Activated naive CD8-positive, alpha-beta T cell treated with anti-CD3 and anti-CD28 coated beads for 36 hours (primary cell): ENCODE measurements at places on chromosomes 1 and 21.

DNA sequence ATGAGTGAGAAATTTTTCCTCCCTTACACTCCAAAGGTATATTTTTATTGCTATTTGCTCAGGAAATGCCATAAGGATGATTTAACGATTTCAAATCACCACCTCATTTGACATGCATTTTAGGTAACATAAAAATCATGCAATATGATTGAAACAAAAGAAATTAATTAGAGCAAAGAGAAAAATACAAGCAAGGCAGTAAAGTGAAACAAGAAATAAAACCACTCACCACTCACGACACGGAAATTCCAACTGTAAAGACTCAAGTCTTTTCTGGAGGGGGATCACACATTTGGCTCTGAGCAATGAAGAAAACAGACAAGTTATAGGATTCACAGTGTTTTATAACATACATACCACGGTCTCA is 86.8 kb upstream of the ARHGAP29 start:
- H3K36me3 ChIP-seq, result no peaks in the 10 kb centered on the region
- peaks cover 45% of the 10 kb centered on the region for H3K27me3 ChIP-seq
- H3K4me3 ChIP-seq, result no peak overlapping the region
- H3K27ac ChIP-seq, result no peak overlapping the region

GRCh38 chr1:228213917-228214808 is 6.3 kb downstream of the OBSCN start:
- no peaks in the 10 kb centered on the region for H3K27me3 ChIP-seq
- peak overlapping the region; percentile 29 for H3K27ac ChIP-seq
- peak; percentile 38 for DNase-seq

DNA sequence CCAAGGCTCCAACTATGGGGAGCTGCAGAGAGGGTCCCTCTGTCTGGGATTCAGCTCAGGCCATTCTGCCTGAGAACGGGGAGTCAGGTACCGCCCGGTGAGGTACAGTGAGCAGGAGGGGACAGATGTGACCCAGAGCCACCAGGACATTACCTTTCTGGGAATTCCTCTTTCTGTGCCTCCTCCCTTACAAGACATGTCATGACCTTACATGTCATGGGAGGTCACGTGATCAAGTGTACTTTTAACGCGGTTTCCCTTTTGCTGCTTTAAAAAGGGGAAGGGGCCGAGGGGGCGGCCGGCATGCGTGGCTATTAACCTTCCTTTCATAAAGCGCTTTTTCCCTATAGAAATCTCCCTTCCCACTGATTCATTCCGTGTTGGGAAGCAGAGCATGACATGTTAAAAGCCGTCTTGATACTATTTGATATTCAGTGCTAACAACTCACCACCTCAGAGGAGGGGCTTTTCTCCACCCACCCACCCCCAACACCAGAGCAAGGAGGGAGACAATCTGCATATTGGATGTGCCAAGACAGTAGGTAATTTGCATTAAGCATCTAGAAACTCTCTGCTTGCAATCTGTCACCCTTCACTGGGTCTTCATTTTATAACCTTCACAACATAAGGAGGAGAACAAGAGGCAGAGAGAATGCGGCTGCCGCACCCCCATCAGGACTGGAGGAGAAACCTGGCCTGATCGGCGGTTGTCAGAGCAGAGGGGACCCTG is 113.6 kb upstream of the VAMP3 start:
- H3K27ac ChIP-seq, result no peak overlapping the region
- no peaks in the 10 kb centered on the region for H3K36me3 ChIP-seq
- H3K27me3 ChIP-seq, result no peaks in the 10 kb centered on the region
- DNase-seq, result no peak

DNA sequence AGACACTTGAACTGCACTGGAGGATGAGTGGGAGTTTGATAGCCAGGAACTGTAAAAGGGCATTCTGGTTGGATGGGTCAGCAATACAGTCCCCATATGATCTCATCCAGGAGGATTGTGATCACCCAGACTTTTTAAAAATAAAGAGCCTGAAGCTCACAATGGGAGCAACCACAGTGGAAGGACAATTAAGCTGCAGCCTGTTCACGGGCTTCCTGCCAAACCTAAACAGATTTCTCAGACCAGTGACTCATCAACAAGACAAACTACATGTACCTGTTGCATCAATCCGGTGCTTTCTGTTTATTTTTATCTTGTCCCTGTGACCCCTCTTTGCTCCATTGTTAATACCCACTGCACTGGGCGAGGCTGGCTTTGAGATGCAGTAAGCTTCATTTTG is 52.3 kb downstream of the PAPPA2 start:
- H3K27ac ChIP-seq, result no peak overlapping the region
- no peaks in the 10 kb centered on the region for H3K36me3 ChIP-seq
- no peaks in the 10 kb centered on the region for H3K27me3 ChIP-seq
- H3K4me1 ChIP-seq, result no peaks in the 10 kb centered on the region
- no peak overlapping the region for H3K4me3 ChIP-seq

- no peaks in the 10 kb centered on the region for H3K4me1 ChIP-seq
- H3K36me3 ChIP-seq, result no peaks in the 10 kb centered on the region
- peaks cover 11% of the 10 kb centered on the region for H3K27me3 ChIP-seq
- no peak overlapping the region for H3K4me3 ChIP-seq
- DNase-seq, result no peak
Observed at GRCh38 chr1:184533049-184533448, 146.2 kb downstream of the C1orf21 start.

GRCh38 chr1:204896787-204897469 is 26.3 kb downstream of the NFASC start:
- no peaks in the 10 kb centered on the region for H3K4me1 ChIP-seq
- no peak overlapping the region for H3K4me3 ChIP-seq
- no peak for DNase-seq
- no peak overlapping the region for H3K27ac ChIP-seq
- H3K36me3 ChIP-seq, result no peaks in the 10 kb centered on the region

- H3K27me3 ChIP-seq, result no peaks in the 10 kb centered on the region
- no peak overlapping the region for H3K4me3 ChIP-seq
- H3K36me3 ChIP-seq, result no peaks in the 10 kb centered on the region
- DNase-seq, result no peak
- H3K4me1 ChIP-seq, result peaks cover 8% of the 10 kb centered on the region
- H3K27ac ChIP-seq, result no peak overlapping the region
Observed at GRCh38 chr1:56331207-56331891, 248.0 kb downstream of the PLPP3 start.

- no peaks in the 10 kb centered on the region for H3K36me3 ChIP-seq
- peak overlapping the region; percentile 58 for H3K4me3 ChIP-seq
Observed at GRCh38 chr1:186618401-186619170, 61.6 kb downstream of the PTGS2 start.

- H3K4me1 ChIP-seq, result no peaks in the 10 kb centered on the region
- H3K27ac ChIP-seq, result no peak overlapping the region
- H3K36me3 ChIP-seq, result no peaks in the 10 kb centered on the region
- peaks cover 3% of the 10 kb centered on the region for H3K27me3 ChIP-seq
Observed at GRCh38 chr1:55699228-55699627, 484.1 kb upstream of the USP24 start.

DNA sequence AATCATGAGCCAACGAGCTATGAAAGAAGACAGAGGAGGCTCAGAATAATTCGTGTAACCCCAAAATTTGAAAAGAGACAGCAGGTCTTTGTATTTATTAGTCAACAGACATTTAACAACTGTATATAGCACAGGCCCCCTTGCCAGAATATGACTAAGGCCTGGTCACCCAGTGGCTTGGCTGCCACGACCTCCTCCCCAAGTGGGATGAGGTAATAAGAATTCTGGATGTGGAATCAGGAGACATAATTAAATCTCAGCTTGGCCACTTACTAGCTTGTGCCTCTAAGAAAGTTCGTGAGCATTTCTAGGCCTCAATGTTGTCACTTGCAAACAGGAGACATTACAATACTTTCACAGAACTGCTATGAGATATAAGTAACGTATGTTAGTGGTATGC is 134.2 kb upstream of the TNFSF4 start:
- H3K27me3 ChIP-seq, result no peaks in the 10 kb centered on the region
- H3K27ac ChIP-seq, result no peak overlapping the region
- H3K4me1 ChIP-seq, result no peaks in the 10 kb centered on the region

DNA sequence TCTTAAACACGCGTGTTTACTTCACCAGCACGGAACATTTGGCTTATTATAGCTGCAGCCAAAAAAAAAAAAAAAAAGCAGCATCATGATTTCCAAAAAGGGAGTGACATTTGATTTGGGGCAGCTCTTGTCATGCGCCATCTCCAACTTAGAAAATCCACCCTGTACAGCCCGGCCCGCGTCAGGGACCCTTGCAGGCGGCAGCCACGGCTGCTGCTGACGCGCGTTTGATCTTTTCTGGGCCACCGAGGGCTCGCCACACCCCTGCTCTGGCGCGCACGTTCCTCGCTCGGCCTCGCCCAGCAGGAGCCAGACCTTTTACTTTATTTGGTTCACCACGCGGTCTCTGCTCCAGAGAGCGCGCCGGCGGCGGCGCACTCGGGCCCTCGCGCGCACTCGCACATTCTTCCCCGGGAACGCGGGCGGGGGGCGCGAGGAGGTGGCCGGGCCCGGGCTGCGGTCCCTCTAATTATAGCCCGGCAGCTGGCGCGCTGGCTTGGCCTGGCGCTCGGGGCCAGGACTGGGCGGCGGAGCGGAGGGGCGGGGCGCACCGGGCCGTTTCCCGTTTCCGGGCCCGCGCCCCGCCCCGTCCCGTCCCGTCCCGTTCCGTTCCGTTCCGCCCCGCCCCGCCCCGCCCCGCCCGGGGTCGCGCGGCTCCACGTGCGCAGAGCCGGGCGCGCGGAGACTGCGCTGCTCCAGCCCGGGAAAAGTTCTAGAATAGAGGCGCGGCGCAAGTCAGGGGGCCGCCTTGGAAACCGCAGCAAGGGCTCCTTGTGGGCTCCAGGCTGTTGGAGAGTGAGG is 10.2 kb downstream of the IRF2BP2 start:
- DNase-seq, result peak; percentile 83
- peak overlapping the region; percentile 95 for H3K27ac ChIP-seq
- peaks cover 54% of the 10 kb centered on the region for H3K4me1 ChIP-seq
- peak overlapping the region; percentile 82 for H3K4me3 ChIP-seq
- no peaks in the 10 kb centered on the region for H3K27me3 ChIP-seq

- peaks cover 5% of the 10 kb centered on the region for H3K4me1 ChIP-seq
- no peaks in the 10 kb centered on the region for H3K36me3 ChIP-seq
- no peak for DNase-seq
- H3K27ac ChIP-seq, result no peak overlapping the region
Observed at GRCh38 chr21:33643658-33644311, 1.5 kb downstream of the ITSN1 start.

- no peak overlapping the region for H3K27ac ChIP-seq
- no peak for DNase-seq
- H3K36me3 ChIP-seq, result no peaks in the 10 kb centered on the region
- no peaks in the 10 kb centered on the region for H3K27me3 ChIP-seq
- no peak overlapping the region for H3K4me3 ChIP-seq
- H3K4me1 ChIP-seq, result no peaks in the 10 kb centered on the region
Observed at GRCh38 chr1:210706246-210706645, 377.5 kb downstream of the HHAT start.

GRCh38 chr1:7404046-7404742 is 366.9 kb upstream of the VAMP3 start:
- no peak for DNase-seq
- H3K36me3 ChIP-seq, result no peaks in the 10 kb centered on the region
- no peak overlapping the region for H3K4me3 ChIP-seq
- no peak overlapping the region for H3K27ac ChIP-seq
- H3K4me1 ChIP-seq, result no peaks in the 10 kb centered on the region

DNA sequence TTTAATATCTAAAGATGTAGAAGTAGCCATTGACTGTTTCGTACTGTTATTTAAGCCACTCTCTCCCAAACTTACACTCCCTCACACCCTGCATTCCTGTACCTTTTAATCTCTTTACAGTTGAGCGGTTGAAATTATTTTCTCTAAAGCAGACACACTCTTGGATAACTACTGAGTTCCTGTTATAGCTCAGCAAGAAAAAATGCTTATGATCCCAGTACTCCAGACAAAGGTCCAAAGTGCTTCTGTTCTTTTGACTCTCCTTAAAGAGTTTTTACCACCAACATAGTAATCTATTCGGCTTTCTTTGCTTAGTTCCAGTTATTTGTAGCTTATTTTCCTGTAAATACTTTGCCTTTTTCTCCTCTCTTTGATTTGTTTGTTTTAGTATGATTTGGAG is 100.1 kb downstream of the ATF6 start:
- H3K27me3 ChIP-seq, result no peaks in the 10 kb centered on the region
- H3K36me3 ChIP-seq, result peaks cover 14% of the 10 kb centered on the region
- no peaks in the 10 kb centered on the region for H3K4me1 ChIP-seq
- no peak overlapping the region for H3K4me3 ChIP-seq

DNA sequence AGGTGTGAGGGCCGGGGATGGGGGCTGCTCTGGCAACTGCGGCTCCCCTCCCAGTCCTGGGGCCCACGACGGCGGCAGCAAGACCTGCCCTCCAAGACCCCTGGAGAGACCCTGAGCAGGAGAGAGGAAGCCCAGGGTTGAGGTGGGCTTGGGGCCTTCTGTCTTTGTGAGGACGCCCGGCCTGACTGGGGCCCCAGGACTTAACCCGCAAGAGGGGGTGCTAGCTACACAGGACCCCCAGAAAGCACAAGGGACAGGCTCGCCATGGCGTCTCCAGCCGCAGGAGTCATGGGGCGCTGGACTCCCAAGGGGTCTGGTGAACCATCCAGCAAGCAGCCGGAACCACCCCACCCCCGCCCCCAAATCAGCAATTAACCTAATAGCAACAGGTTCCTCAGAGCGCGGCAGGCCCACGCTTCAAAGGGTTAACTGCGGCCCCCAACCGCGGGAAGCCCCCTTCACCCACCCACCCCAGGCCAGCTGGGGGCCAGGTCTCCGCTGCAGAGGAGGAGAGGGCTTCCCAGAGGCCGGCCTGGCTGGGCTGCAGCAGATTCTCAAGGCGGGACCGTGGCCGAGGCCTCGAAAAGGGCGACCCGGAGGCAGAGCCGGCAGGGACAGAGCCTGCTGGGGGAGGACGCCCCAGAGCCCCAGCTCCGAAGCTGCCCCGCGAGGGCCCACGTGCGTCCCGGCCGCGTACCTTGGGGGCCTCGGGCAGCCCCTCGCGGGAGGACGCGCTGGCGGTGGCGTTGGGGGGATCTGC is 525 bp downstream of the C1QTNF12 start:
- H3K27me3 ChIP-seq, result no peaks in the 10 kb centered on the region
- peaks cover 11% of the 10 kb centered on the region for H3K4me1 ChIP-seq
- no peak overlapping the region for H3K4me3 ChIP-seq
- no peak for DNase-seq
- no peak overlapping the region for H3K27ac ChIP-seq

- H3K4me3 ChIP-seq, result no peak overlapping the region
- no peaks in the 10 kb centered on the region for H3K27me3 ChIP-seq
- no peak for DNase-seq
Observed at GRCh38 chr1:245750261-245750660, 595.5 kb downstream of the KIF26B start.

- no peak for DNase-seq
- no peak overlapping the region for H3K27ac ChIP-seq
- H3K27me3 ChIP-seq, result no peaks in the 10 kb centered on the region
- H3K4me3 ChIP-seq, result no peak overlapping the region
Observed at GRCh38 chr1:229076195-229076594, 194.7 kb upstream of the RAB4A start.
